ENCODE measurements at places on chromosomes 4 and X.

DNA sequence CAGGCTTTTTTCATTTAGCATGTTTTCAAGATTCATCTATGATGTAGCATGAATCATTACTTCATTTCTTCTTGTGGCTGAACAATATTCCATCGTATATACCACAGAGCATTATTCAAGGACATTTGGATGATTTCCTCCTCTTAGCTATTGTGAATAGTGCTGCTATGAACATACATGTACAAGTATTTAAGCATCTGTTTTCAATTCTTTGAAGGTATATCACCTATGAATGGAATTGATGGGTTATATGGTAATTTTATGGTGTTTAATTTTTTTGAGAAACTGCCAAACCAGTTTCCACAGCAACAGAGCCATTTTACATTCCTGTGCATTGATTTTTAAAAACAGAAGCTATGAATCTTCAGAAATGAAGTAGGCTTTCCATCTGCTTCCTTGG lies 36.1 kb upstream of the WDR19 start:
- no peak for DNase-seq

DNA sequence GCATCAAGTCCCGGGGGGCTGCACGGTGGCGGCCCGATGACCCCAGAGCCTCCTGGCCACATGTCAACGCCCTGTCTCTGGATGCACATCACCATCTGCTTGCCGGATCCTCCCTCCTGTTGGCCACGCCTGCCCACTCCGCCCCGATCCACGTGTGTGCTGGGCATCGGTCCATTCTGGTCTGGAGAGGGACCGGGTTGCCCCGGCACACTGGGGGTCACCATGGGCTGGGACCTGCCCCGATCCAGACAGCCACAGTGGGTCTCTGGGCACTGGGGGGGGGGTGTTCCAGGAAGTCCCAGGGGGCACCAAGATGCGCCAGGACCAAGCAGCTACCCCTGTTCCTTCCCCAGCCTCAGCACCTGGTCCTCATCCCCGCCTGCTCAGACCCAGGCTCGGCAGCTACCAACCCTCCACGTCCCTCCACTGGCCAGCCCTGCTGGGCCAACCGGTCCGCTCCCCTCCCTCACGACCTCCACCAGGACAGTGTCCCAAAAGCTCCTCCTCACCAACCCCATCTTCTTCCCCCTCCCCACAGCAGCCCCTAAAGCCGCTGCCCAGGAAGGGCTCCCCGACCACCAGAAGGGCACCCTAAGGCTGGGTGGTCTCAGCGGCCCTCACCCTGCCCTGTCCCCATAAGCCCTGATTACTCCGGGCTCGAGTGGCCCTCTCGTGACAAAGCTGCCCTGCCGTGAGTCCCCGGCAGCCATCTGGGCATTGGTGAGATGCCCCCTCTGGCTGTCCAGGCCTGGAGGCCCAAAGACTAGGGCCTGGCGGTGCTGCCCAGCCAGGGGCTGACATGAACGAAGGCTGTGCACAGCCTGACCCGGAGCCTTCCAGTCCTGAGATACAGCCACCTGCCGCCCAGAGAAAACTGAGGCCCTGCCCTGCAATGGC lies 4.6 kb downstream of the CTBP1 start:
- no peak for DNase-seq

GRCh38 chrX:14916017-14916674 lies 42.9 kb downstream of the MOSPD2 start:
- DNase-seq, result no peak

DNA sequence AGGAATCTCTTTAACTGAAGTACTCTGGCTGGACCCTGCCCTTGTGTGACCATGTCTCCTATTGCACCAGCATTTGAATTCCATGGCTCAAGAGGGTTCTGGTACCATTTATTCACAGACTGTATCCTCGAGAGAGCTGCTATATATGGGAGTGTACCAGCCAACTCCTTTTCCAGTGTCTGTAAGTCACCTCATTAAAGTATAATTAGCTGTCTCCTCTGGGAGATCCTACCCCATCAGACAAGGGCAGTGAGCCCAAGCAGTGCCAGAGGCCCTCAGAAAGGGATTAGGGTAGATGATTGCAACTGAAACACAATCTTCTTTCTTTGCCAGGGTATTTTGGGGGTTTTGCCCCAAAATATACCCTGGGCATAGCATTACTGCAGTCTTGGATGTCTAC lies 31.6 kb downstream of the GNL3L start:
- DNase-seq, result no peak

GRCh38 chr4:102717448-102718092 lies 43.2 kb downstream of the MANBA start:
- DNase-seq, result no peak

DNA sequence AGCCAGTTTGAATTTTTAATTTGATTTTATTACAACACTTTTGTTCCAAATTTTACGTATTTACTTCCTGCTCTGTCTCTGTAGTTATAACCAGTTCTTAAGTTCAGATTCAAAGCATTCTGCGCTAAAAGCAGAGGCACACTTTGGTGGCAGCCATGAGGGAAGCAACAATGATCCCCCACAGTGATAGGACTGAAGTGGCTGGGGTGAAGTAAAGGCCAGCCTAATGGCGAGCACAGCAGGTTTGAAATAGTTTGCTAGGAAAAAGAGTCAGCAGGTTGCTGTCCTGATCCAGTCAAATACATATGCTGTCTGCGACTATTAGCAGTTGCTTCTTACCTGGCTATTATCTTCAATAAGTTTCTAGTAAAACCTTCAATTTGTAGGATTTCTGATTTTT lies 176.3 kb downstream of the RPA4 start:
- DNase-seq, result no peak

DNA sequence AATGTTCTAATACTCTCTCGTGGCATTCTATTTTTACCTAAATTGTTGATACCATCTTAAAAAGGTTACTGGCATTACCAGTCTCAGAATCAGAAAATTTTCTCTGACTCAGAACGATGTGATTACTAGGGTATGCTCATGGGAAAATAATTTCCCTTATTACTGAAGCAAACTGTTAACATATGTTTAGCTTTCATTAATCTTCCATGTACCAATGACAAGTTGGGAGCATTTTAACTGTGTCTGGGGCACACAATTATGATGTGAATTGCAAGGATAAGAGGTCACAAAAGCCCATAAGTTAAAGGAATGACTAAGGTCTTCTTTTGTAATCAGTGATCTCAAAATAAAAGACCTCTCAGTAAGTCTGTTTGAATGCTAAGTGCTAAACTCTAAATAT lies 1254.6 kb downstream of the PCDH18 start:
- DNase-seq, result no peak

DNA sequence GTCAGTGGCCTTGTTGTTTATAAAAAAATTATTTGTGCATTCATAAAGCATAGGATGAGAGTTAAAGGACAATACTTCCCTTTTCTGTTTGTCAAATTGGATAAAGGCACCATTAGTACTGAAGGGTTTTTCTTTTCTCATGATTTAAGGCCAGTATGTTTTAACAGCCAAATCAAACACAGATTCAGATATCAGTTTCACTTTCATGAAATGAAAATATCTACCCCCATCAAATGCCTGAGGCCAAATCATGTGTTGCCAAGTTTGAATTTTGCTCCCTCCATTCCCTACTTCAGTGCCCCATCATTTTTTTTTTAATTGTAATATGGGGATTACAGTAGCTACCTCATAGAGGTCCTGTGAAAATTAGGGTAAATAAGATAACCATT lies 745.9 kb downstream of the RPA4 start:
- DNase-seq, result no peak

DNA sequence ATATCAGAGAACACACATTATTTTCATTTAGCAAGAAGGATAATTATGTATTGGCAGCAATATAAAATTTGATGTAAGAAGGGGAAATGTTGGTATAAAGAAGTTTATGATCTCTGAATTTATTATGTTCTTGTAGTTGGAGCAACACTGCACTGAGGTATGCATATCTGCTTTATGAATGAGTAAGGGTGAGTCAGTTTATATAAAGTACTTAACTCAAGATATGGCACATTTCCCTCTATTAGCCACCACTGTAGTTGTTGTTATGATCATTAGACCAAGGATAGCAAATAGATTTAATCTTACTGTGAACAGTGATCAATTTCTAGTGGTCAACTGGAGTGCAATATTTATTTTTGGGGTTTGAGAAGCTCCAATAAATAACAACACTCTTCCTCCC lies 66.6 kb downstream of the SNX25 start:
- no peak for DNase-seq

GRCh38 chr4:181538431-181538830 lies 704.8 kb upstream of the TENM3 start:
- DNase-seq, result no peak
